ENCODE measurements at places on chromosomes 12 and 14.

GRCh38 chr12:51200806-51201205, 17.1 kb downstream of the POU6F1 start:
- DNase-seq: no peak

DNA sequence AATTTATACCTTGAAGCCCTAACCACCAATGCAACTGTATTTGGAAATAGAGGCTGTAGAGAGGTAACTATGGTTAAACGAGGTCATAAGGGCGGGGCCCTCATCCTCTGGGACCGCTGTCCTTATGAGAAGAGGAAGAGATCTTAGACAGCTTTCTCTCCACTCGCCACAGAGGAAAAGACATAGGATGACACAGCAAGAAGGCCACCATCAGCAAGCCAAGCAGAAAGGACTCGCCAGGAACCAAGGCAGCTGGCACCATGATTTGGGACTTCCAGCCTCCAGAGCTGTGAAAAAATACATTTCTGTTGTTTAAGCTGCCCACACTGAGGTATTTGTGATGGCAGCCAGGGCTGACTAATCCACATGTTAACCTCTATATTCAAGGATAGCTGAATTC, 30.4 kb upstream of the BCAT1 start:
- no peak for DNase-seq

DNA sequence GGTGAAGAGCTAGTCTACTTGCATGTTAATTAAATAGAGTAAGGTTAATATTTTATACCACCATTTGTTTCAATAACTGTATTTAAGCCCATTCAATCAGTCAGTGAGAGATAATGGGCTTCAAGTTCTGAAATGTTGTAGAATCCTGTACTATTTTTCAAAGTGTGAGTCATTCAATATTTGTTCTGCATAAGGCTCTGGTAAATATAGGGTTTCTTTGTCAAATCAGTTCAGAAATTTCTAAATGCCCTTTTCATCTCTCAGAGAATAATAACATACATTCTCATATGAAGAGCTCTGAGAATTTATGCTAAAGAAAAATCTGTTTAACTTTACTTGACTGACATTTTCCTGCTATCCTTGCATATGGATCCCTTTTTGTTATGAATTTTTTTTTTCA, 493.3 kb downstream of the TMTC2 start:
- no peak for DNase-seq

GRCh38 chr12:71840231-71840847, 780 bp downstream of the TBC1D15 start:
- no peak for DNase-seq

GRCh38 chr14:61368114-61368710, 46.8 kb downstream of the PRKCH start:
- no peak for DNase-seq
